ENCODE measurements at places on chromosomes 6 and 20. TPM values are rescaled to one million over a fixed set of nuclear protein-coding genes. Genes with fewer than 3 reads are reported as not detected.

WFDC12 gene
- not detected for total RNA-seq

DNA sequence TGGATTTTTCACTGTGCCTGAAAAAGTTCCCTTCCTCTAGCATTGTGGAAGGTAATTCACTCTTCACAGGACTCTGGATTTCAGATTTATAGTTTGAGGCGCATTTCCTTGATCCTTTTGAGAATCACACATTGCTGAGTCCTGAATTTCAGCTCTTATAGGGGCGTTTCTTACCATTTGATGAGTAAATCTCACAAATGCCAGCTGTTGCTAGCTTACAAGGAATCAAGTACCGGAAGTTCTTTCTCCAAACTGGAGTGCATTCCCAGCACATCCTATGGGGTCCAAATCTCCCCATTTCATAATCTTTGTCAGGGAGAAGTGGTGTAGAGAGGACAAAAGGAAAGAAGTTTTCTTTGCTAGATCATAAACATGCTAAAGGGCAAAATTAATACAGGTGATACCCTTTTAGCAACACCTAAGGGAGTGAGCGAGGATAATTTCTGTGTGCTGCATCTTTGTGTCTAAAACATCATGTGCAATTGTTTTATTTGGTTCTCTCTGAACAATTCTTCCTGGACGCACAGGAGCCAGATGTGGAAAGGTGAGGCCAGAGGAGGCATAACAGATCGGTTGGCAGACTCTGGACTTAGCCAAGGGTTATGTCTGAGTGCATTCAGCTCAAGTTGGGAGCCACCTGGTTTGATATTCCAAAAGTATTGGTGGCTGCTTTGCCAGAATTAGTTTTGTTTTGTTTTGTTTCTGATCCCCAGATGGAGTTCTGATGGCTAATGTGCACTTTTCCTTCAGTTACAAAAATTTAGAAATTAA lies 37.4 kb upstream of the EYA2 start:
- peaks cover 17% of the 10 kb centered on the region for H3K27me3 ChIP-seq
- DNase-seq: no peak
- no peaks in the 10 kb centered on the region for H3K36me3 ChIP-seq
- no peaks in the 10 kb centered on the region for H3K4me1 ChIP-seq
- no peak overlapping the region for H3K4me3 ChIP-seq

- no peaks in the 10 kb centered on the region for H3K4me1 ChIP-seq
- H3K27ac ChIP-seq: no peak overlapping the region
- H3K27me3 ChIP-seq: no peaks in the 10 kb centered on the region
- DNase-seq: no peak
- no peaks in the 10 kb centered on the region for H3K36me3 ChIP-seq
These were observed 329.4 kb upstream of the SLC35B3 start for GRCh38 chr6:8764733-8765132.

DNA sequence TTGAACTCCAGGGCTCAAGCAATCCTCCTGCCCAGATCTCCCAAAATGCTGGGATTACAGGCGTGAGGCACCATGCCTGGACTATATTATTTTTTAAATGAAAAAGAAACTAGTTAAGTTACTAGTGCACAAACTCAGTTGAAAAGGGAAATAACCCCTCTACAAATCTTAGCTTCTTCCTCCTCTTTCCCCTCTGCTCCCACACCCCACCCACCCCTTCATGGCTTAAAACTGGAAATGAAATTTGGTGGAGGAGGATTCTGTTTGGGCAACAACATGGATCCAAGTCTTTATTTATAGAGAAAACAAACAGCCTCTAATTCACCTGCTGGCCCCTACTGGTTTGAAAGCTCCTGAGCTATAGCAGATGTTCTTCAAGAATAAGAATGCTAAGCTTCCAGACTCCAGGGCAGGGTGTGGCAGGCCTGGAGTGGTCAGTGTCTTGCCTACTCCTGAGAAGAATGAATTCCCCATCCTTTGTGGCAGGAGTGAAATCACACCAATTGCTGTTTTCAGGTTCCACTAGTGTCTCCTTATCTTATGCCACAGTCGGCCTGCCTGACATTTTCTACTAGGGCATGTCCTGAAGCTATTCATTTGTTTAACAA lies 73.5 kb downstream of the ZFP64 start:
- no peak overlapping the region for H3K27ac ChIP-seq
- no peaks in the 10 kb centered on the region for H3K27me3 ChIP-seq
- H3K36me3 ChIP-seq: no peaks in the 10 kb centered on the region
- DNase-seq: no peak

GFOD1 gene
- total RNA-seq: 13.6 TPM

Measured in activated T-helper 1 cell treated with anti-CD3 and anti-CD28 coated beads, Interleukin-12 subunit alpha, Interleukin-12 subunit beta, Interleukin-2, Interleukin-4 antibody, amounts not matched to agents 30 ng/mL and 10 ng/mL and 1 ng/mL, durations not matched to agents 14 hours and 24 hours and 36 hours (primary cell).